Activated T-cell treated with anti-CD3 and anti-CD28 coated beads for 48 hours (primary cell): ENCODE measurements at places on chromosomes 3 and 15.

GRCh38 chr3:195254454-195255175, 16.3 kb downstream of the XXYLT1 start:
- DNase-seq, result no peak

DNA sequence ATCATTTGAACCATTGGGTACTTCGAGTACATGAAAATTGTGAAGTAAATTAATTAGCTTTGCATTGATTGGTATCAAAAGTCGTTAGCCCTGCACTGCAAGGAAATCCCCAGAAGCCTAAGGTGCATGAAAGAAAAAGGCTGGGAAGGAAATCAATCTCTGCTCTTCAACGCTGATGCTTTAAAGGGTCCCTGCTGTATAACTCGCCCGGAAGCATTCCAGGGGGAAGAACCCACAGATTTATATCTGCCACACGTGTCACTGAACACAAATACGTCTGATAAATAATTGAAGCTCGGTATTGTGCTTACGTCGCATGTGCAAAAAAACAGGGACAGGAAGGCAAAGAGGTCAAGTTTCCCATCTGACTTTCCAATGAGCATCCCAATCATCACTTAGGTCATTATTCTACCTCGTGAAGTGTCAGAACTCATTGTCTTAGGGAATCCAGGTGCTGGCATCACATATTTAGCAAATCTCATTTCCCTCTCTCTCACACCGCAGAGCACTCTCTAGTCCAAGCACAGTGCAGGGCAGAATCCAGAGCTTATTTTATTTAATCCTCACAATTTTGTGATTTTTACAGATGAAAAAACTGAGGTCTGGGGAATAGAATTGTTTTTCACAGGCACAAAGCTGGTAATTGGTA, 804.4 kb upstream of the CFAP20DC start:
- no peak for DNase-seq

DNA sequence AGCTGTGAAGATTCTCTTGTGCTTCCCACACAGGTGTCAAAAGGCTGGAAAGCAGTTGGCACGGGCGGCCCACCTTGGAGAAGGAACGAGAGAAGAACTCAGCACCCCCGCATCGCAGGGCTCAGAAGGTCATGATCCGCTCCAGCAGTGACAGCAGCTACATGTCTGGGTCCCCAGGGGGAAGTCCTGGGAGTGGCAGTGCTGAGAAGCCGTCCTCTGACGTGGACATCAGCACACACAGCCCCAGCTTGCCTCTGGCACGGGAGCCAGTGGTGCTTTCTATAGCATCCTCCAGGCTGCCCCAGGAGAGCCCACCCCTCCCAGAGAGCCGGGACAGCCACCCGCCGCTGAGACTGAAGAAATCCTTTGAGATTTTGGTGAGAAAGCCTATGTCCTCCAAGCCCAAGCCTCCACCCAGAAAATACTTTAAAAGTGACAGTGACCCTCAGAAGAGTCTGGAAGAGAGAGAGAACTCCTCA, 31.4 kb downstream of the STARD5 start:
- DNase-seq, result no peak

DNA sequence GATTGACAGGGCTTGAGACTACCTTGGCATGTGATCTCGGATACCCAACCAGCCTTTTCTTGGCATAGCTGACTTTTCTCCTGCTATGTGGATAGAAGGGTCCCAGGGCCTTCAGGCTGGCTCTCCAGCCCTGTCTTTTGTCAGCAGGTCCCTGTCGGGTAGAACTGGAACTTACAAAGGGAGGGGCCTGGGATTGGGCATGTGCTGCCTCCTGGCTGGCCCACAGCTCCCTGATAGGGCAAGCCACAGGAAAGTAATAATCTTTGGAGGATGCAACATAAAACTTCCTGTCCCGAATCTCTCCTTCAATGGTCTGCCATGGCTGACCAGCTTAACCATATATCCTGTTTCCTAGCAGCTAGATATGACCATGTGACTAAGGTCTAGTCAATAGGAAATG, 89.1 kb downstream of the ABHD5 start:
- DNase-seq, result no peak

DNA sequence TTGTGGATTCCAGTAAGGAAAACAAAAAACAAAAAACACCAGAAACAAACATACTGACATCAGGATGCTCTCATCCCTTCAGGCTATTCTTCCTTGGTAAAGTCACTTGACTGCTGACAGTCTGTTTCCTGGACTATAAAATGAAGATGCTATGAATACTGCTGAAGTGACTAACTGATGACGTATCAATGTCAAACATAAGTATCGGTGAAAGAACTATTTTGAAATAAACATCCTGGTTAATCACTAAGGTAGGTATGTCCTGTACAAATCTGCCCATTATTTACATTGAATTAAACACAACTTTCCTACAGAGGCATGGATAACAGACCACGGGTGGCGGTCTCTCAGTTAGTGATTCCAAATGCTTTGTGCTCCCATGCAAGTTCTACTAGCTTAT, 45.9 kb downstream of the CHAC1 start:
- no peak for DNase-seq

GRCh38 chr15:62624547-62625378, 417.8 kb upstream of the TPM1 start:
- DNase-seq, result no peak

- no peak for DNase-seq
Observed at GRCh38 chr3:79032686-79033318, 735.0 kb downstream of the ROBO1 start.

GRCh38 chr15:95931619-95932018, 398.9 kb upstream of the NR2F2 start:
- no peak for DNase-seq

DNA sequence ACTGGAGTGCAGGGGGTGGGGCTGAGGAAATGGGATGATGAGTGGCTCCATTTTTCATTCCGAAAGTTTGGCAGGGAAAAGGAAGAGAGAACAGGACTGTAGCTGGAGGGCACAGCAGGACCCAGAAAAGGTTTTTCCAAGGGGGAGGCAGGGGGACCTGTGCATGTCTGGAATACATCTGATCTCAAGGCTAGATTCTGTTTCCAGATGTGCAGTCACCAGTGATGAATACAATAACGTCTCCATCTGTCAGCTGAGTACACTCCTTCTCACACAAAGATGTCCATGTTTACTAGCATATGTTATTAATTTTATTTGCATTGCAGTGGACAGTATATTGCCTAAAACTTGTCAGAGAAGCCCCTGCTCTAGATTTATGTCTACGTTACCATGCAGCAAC, 39.9 kb upstream of the PRTG start:
- DNase-seq, result no peak

DNA sequence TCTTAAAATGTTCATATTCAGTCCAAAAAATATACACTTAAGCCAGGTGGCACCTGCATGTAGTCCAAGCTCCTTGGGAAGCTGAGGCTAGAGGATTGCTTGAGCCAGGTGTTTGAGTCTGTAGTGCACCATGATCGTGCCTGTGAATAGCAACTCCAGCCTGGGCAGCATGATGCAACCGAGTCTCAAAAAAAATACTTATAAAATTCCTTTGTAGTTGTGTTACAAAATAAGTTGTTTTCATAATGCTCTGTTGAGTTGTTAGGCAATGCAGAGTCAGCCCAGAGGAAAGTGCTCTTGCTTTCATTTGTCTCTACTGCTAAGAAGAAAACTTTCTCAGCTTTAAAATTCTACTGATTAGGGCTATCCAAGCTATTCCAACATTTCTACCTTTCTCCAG, 442.8 kb upstream of the ARRDC4 start:
- no peak for DNase-seq

GRCh38 chr3:179825527-179826246, 172.8 kb downstream of the USP13 start:
- no peak for DNase-seq

DNA sequence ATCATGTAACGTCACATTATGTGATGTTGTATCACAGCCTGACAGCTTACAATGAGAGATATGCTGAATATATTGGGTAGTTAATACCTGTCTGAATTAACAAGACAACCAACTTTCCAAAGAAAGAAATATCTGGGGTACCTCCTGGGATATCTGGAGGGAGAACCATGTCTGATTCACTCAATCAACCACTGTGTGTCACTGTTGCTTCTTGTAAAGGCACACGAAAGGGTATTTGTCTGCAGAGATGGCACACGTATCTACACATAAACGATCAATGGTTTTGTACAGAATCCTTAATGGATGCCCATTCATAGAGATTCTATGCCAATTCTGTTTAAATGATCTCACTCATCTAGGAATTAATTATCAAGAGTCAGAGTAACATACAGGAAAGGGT, 252.1 kb upstream of the TMCO5A start:
- DNase-seq, result no peak

DNA sequence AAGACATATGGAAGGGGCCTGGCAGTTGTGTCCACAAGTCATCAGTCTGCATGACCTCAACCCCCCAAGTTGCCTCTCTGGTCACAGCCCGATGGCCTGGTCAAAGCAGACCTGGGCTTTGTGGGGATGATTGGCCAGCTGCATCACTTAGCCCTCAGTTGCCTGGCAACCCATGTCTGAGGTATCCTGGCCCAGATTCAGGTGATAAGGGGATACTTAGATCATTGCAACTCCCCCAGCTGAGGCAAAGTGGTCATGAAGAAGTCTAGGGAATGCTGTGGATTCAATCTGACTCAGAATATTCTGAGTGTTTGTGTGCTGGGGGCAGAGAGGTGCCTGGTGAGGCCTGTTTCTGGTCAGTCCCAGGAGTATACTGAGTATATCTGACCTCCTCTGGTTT, 5.0 kb downstream of the GPR156 start:
- DNase-seq, result no peak

GRCh38 chr3:130895690-130896488, 2.0 kb downstream of the ATP2C1 start:
- peak; percentile 1 for DNase-seq

DNA sequence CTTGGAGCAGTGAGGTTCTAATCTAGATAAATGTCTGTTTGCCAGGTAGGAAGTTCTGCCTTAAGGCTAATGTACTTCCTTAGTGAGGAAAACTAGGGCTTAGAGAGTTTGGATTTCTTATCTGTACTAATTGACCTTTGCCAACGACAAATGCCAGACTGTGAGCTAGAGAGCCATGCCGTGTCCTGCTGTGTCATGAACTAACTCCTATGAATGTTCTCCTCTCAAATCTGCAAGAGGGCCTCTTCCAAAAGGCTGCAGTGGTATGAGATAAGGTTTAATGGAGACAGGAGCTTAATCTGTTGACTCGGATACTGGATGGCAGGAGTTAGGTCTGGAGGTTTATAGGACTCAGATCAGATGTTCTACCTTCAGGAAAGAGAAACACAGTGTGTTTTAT, 524.9 kb downstream of the NTRK3 start:
- no peak for DNase-seq

GRCh38 chr3:72789786-72790185, 58.5 kb downstream of the SHQ1 start:
- DNase-seq, result no peak

DNA sequence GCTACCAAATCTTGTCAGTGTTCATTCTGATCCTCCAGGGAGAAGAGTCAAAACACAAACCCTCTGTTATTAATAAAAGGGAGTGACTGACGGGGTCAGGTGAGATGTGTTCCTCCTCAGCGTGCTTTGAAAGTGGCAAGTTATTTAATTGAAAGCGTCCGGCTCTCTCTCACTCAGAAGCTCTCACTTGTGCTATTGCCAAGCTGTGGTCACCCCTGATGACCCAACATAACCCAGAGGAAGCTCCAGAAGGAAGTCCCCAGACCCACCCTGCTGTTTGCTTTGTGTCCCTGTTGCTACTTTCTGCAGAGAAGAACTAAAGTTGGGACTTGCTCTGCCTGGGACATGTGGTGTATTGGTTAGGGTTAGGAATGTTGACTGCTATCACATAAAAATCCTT, 235.6 kb downstream of the EDEM1 start:
- no peak for DNase-seq

- no peak for DNase-seq
Observed at GRCh38 chr3:61577760-61578159, 16.4 kb downstream of the PTPRG start.

DNA sequence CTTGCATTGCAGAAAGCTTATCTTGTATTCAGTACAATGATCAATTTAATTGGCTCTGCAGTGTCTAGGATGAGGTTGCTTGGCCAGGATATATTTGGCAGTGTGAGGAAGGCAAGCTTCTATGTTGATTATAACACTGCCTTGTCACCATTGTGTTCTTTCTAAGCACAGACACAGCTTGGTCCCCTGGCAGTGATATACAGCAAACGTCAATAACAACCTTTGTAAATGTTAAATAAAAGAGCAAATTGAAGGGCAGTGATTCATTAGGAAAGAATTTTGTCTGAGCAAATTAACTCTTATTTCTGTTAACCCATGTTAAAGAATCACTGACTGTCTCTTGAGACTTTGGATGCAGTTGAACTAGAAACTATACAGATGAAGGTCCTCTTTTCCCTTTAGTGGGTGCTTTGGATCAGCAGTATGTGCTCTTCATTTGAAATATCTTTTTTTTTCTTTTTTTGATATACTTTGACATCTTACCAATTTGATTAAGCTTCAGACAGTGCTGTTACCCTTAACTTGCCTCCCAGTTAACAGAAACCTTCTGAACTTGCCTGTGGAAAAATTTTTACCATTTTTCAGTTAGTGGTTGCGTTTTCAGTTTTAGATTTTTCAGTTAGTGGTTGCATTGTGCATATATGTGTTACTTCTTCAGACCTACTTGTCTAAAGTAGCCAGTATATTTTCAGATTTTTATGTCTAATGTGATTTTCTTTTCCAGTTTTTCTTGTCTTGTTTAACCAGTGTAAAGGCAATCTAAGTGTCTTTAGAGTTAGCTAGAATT, 199.8 kb downstream of the TCF12 start:
- DNase-seq, result no peak

- DNase-seq, result no peak
Observed at GRCh38 chr3:95813244-95813643, 1001.1 kb upstream of the EPHA6 start.

DNA sequence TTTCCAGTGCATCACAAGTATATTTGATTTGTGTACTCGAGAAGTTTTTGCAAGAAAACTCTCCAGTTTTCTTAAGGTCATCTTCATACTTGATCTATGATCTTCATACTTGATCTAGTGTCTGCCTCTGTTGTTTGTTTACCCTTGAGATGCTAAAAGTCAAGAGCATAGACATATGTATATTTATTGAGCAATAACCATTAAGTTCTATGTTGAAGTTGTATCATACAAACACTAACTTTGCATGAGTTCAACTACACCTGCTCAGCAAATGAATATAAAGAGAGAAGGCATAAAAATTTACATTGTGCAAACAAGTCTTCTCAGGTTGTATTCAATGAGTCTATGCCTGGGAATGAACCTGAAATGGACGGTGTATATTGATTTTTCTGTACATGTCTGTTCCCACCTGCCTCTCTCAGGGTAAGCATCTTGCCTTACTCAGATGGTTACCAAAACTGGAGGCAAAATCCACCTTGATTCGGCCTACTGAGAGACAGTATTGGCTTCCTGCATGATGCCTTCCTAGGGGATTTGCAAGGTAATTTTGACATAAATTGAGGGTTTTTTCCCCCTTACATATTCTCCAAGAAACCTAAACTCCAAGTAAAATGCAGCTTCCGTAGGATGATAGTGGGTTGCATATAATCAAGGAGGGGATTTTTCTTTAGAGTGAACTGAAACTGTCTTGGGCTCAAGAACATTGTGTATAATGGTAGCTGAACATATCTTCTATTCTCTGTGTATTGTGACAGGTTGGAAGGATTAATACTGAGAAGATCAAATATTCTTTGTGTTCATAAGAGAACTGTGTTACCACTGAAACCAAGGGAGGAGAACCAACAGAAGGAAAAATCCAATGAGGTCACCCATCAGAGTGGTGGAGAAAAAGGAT, 110.4 kb downstream of the FILIP1L start:
- no peak for DNase-seq

GRCh38 chr3:45564172-45564571, 30.4 kb upstream of the LIMD1 start:
- DNase-seq, result no peak

GRCh38 chr3:188380722-188381121, 226.8 kb downstream of the LPP start:
- DNase-seq, result no peak

GRCh38 chr3:10262027-10262426, 13.8 kb downstream of the TATDN2 start:
- no peak for DNase-seq
